ENCODE measurements at places on chromosomes 11 and 22. TPM values are rescaled to one million over a fixed set of nuclear protein-coding genes. Genes with fewer than 3 reads are reported as not detected.

GRCh38 chr11:126790550-126791081, 210.0 kb downstream of the KIRREL3 start:
- DNase-seq = no peak
- H3K4me3 ChIP-seq = no peak overlapping the region

DNA sequence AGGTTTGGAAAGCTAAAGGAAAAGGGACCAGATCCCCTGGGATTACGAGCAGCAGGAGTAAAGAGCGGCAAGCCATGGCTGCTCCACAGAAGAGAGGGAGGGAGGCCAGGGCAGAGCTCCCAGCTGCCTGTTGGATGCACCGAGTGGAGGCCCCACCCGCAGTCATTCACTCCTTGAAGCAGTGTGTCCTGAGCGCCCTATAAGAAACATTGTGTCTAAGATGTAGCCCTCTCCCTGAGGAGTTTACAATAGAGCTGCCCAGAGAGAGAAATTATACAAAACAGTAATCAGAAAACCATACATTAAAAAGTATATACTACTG, 54.7 kb upstream of the CSNK2A3 start:
- H3K36me3 ChIP-seq = no peaks in the 10 kb centered on the region
- peaks cover 13% of the 10 kb centered on the region for H3K4me1 ChIP-seq
- H3K27ac ChIP-seq = peak overlapping the region; percentile 76
- DNase-seq = no peak

DNA sequence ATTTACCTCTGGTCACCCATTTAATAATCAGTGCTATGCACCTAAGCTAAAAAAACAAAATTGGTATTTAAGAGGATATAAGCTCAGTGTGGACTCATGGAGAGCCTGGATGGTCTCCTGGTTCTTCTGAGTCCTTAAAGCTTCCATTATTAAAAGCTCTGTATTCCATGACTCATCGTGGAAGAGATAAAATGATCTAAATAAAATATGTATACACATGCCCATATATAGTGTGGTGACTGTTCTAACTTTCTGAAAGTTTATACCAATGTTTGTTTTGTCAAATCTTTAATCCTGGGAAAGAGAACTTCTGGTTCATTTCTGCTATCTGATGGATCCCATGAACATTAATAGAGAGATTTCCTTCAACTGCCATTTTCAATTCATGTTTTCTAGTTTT, 375.9 kb downstream of the GUCY1A2 start:
- H3K27me3 ChIP-seq = no peaks in the 10 kb centered on the region
- H3K4me3 ChIP-seq = no peak overlapping the region
- no peak overlapping the region for H3K27ac ChIP-seq
- H3K4me1 ChIP-seq = no peaks in the 10 kb centered on the region

DDTL gene
- total RNA-seq = 5.4 TPM

DNA sequence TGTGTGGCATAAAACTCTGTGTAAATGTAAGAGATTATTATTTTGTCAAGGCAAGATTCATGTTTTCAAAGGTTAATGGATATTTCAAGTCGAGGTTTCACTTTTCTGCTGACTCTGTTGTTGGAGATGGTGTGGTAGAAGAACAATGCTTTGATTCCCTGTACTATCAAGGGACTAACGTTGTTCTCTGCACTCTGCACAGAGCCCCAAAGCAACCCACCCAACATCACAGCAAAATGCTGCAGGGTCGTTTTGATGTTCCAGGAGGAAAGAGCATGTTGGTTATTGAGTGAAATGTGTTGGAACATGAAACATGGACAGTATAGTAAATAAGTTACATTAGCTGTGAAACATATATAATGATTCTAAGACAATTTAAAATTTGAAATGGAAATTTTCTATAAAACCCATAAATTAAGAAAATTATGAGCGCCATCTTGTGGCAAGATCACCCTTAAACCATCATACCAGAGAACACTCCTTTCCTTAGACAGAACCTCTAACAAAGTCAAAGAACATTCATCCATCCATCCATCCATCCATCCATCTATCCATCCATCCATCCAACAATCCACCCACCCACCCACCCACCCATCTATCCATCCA, 164.4 kb upstream of the ZBED5 start:
- no peaks in the 10 kb centered on the region for H3K27me3 ChIP-seq
- no peaks in the 10 kb centered on the region for H3K4me1 ChIP-seq
- DNase-seq = no peak
- no peak overlapping the region for H3K4me3 ChIP-seq
- no peaks in the 10 kb centered on the region for H3K36me3 ChIP-seq
- no peak overlapping the region for H3K27ac ChIP-seq

DNA sequence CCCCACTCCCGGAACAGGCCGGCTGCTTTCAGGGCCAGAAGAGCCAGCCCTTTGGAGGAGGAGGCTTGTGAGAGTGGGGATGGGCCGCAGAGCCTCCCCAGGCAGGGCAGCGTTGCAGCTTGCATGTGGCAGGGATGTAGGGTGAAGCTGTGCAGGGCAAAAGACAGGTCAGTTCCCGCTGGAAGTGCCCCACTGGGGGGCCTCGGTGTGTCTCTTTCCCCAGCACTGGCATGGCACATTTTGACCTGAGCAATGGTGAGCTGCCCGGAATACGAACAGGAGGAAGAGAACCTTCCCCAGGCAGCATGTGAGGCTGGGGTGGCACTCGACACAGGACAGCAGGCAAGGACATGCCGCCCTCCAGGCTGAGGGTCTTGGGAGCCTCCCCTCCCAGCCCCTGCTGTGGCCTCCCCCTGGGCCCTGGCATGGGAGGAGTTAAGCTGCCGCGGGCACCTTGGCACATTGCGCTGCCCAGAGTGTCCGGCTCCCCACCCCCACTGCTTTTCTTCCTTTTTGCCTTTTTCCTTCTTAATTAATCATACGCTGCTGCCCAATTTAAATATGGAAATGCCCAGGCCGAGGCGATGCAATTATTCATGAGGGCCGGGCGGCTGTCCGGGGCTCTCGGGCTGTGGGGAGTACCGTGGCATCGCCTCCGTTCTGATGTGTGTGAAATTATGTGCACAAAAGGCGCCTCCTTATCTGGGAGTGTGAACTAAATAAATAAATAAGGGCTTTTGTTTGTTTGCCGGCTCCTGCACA, 76.0 kb upstream of the WNT7B start:
- DNase-seq = no peak
- peak overlapping the region; percentile 80 for H3K4me3 ChIP-seq
- no peaks in the 10 kb centered on the region for H3K36me3 ChIP-seq
- H3K27me3 ChIP-seq = no peaks in the 10 kb centered on the region

- DNase-seq = no peak
- peak overlapping the region; percentile 78 for H3K27ac ChIP-seq
- peak overlapping the region; percentile 77 for H3K4me3 ChIP-seq
- H3K4me1 ChIP-seq = no peaks in the 10 kb centered on the region
- no peaks in the 10 kb centered on the region for H3K27me3 ChIP-seq
Measured at GRCh38 chr11:113242767-113243397, 71.5 kb upstream of the TTC12 start.

SLC35F2 gene
- 13.5 TPM for total RNA-seq

Data from thoracic aorta (tissue), 2 donors.